ENCODE measurements at places on chromosomes 7 and 10.
A peak's percentile ranks its signal among the peaks of the same experiment; 100 is the strongest.

- DNase-seq, result no peak
These were observed 231.8 kb downstream of the WDR37 start for GRCh38 chr10:1287971-1288401.

- DNase-seq, result no peak
These were observed 139.7 kb downstream of the ADCY1 start for GRCh38 chr7:45713669-45714520.

GRCh38 chr7:31190906-31191305 lies 138.8 kb downstream of the ADCYAP1R1 start:
- DNase-seq, result no peak

- DNase-seq, result no peak
These were observed 605.5 kb downstream of the LRMDA start for GRCh38 chr10:76036962-76037361.

GRCh38 chr7:40843338-40843985 lies 708.7 kb downstream of the SUGCT start:
- DNase-seq, result no peak

DNA sequence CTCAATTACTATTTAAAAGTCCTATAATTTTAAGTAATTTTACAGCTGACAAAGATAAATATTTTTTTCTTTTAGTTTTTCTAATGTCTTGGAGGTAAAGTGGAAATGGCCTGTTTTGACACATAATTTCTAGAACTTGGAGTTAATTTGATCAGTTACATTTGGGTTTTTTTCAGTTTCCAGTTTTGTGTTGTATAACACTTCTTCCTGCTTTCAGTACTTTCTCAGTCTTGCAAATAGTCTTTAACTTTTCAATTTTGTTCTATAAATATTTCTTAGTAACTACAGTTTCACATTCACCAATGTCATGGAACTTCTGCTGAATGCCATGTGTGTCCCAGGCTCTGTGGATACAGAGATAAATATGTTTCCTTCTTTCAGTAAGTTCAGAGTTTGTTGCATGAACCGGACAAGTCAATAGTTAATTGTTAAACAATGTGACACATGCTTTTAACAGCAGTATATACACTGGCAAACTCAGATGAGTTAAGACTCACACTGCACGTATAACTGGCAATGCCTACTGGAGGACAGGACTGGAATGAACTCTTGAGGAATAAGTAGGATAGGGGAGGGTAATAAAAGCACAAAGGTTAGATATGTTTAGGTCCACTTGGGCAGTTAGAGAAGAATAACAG lies 4.6 kb downstream of the SHOC2 start:
- DNase-seq, result no peak

GRCh38 chr10:101355072-101355706 lies 1.2 kb downstream of the BTRC start:
- DNase-seq, result no peak

- DNase-seq, result no peak
These were observed 65.6 kb downstream of the FOXI2 start for GRCh38 chr10:127802531-127803095.

- DNase-seq, result peak; percentile 84
These were observed 112.2 kb downstream of the CLEC2L start for GRCh38 chr7:139635526-139636302.

GRCh38 chr7:157423348-157423747 lies 86.5 kb downstream of the DNAJB6 start:
- no peak for DNase-seq

GRCh38 chr7:154429666-154430404 lies 377.6 kb downstream of the DPP6 start:
- no peak for DNase-seq

- DNase-seq, result no peak
These were observed 71.0 kb downstream of the CASD1 start for GRCh38 chr7:94580601-94581000.

GRCh38 chr7:81462672-81463071 lies 307.2 kb downstream of the HGF start:
- DNase-seq, result no peak

DNA sequence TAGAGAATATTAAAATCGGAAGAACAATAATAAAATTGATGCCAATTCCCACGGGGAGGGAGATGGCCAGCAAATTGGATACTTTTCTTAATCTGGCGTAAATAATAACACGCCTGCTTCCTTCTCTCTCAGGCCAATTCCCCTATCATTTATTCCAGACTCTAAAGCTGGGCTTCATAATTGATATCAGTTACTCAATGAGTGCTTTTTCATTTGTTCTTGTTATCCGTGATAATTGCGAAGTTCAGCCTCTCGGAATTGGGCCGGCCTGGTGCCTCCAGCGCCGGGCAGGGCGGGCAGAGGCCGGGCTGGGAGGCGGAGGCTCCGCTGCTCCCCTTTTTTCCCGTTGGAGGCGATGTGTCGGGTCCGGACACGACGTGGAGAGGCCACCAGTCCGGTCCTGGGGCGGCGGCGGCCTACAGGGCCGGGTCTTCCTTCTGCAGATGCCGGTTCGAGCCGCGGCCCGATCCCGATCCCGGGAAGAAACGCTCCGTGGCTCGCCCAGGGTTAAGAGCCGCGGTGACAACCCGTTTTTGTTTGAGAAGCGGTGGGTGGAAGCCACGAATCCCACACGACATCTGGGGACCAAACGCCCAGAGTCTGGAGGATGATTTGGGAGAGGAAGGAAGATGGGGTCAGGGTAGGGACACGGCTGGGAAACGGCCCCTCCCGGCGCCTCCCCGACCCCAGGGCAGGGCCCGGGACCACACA lies 13.6 kb downstream of the UNCX start:
- no peak for DNase-seq

GRCh38 chr7:114181280-114181679 lies 233.3 kb upstream of the FOXP2 start:
- no peak for DNase-seq

DNA sequence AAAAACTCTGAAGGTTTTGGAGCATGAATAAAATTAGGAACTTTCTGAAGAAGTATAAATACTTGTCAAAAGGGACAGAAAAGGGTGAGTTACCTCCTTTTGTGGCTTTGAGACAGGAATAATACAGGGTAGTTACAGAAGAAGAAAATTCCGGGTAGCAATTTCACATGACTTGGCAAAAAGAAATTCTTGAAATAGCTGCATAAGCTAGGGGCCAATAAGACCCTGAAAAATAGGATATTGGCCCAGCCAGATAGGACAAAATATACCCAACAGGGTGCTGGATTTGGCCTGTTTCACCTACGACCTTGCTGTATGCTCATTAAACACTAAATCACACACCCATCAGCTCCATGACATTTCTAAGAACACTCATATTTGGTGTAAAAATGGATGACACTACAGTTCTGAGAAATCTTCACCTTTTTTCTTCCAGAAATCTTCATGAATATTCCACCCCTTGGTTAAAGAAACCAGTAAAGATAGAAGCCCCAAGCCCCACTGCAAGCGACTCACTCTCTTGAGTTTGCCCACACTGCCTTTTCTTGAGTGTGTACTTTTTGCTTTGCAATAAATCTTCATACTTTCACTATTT lies 362.7 kb downstream of the SEMA3D start:
- no peak for DNase-seq

DNA sequence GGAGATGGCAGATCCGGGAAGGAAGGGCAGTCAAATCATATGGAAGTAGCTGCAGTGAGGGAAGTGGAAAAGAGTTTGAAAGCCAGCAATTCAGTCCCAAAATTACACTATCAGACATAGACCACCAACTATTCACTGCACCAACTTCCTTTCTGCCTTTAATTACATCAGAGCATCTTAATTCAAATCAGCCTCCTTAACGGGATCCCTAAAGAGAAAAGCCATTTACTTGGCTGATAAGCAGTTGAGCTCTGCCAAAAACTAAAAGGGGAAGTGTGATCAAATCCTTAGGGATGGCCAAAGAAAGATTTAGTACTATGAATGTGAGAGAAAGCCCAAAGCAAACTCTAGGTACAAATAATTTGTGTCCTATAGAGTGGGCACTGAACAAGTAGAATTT lies 110.4 kb downstream of the AMPH start:
- DNase-seq, result no peak

DNA sequence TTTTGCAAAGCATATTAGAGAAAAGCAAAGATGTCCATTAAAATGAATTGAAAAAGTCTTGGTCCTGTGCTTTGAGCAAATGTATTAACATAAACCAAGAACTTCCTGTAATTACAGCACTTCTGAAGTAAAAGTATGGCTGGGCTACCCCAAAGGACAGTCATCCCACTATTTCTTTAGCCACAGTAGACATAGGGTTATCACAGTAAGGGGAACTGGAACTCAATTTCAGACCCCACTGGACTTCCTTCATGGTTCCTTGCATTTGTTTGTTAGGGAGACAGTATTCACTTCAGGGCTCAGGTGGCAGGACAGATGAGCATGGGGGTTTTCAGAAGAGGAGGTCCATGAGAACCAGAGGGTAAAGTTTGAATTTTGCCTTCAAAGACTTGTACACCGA lies 203.1 kb upstream of the PDE1C start:
- no peak for DNase-seq

- DNase-seq, result no peak
These were observed 14.8 kb downstream of the ANK3 start for GRCh38 chr10:60374836-60375235.

DNA sequence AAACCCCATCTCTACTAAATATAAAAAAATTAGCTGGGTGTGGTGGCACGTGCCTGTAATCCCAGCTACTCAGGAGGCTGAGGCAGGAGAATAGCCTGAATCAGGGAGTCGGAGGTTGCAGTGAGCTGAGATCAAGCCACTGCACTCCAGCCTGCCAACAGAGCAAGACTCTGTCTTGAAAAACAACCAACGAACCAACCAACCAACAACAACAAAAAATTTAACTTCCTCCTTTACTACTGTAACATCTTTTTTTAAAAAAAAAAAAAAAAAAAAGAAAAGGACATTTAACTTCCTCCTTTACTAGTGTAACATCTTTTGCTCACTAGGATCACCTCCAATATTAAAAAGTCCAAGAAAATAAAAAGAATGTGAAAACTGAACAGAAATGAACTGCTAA lies 92.3 kb upstream of the TMEM168 start:
- no peak for DNase-seq

DNA sequence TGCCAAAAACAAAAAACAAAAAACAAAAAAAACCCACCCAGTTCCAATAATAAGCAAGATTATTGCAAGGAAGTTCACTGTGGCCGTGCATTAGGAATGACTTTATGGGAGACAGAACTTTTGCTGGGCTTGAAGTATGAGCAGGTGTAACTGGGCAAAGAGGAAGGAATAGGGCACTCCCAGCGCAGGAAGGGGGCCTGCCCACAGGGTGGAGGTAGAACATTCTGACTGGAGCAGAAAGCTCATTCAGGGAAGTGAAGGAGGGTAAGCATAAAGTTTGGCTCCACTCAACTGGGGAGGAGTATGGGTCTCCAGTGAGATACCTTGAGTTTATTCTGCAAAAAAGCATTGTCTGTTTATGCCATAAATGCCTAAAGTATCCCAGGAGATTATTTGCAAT lies 42.1 kb upstream of the WIPF3 start:
- no peak for DNase-seq

DNA sequence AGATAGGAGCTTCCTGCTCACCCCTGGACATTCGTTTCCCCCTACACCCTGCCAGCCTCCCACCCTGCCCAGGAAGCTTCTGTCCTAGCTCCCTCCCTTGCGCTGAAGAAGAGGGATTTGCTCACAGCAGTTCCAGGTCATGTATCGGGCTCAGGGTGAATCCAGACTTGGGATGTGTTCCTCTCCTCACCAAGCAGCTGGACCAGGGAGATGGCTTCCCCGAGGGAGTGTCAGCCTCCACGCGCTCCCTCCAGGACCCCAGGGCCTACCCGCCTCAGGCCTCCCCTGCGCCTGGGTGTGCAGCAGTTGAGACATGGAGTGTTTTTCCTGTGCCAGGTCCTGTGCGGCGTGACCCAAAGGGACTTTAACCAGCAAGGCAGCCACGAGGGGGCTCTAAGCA lies 435.6 kb upstream of the FOXK1 start:
- DNase-seq, result no peak

- no peak for DNase-seq
These were observed 15.8 kb downstream of the OSBPL3 start for GRCh38 chr7:24964191-24964590.

DNA sequence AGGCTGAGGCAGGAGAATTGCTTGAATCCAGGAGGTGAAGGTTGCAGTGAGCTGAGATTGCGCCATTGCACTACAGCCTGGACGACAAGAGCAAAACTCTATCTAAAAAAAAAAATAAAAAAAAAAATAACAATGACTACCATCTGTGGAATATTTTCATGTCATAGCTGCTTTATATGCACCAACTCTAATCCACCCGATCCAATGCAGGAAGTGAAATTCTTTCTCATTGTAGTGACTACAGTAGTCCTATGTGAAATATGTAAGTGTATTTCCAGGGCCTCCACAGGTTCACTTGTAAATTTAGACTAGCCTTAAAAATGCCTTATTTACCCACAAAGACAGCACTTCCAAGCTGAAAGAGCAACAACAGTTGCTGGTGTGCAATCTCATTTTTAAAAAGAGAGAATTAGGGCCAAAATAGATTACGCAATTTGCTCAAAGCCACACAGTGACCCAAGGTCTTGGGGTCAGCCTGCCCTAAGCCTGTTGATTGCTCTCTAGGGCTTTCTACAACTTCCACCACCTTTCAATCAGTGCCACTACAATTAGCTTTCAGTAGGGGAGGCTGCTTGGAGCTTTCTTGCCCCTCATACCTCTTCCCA lies 25.8 kb upstream of the EGFR start:
- DNase-seq, result no peak

DNA sequence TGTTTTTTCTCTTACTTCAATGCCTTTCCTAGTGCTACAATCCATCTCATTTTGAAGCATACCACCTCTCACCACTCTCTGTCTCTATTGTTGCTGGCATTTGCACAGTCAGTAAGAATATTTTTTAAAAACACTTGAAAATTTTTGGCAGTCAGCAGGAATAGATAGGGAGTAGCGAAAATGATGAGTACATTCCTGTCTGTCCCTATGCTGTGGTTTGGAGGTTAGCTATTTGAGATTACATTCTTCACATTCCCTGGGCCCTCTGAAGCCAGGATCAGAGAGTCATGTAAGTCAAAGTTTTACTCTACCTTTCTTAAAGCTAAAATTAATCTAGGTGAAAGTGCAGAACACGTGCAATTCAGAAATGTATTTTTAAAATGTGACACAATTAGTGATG lies 53.0 kb upstream of the MAGI2 start:
- DNase-seq, result no peak

GRCh38 chr7:1526271-1526754 lies 4.2 kb upstream of the MAFK start:
- no peak for DNase-seq

DNA sequence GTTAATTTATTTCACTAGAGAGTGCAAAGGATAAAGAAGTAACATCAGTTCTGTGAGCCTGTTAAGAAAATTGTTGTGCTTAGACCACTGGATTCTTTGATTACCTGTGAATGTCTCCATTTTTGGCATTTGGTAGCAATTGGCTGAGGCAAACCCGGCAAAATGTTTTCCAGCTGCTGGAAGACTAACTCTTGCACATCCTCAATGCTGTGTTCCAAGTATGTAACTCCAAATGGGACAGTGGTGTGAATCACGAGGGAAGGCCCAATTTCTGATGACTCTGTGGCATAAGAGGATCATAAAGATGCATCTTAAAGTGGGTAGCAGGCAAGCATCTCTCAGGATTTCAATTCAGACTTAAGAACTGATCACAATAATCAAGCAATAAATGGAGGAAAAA lies 268.8 kb downstream of the RNLS start:
- no peak for DNase-seq

Measured in hematopoietic multipotent progenitor cell (in vitro differentiated cells).